Calu3 (cell line): ENCODE measurements at places on chromosomes 7 and 10.

GRCh38 chr10:58435297-58435985 lies 50.2 kb downstream of the TFAM start:
- no peaks in the 10 kb centered on the region for H3K27me3 ChIP-seq
- H3K4me1 ChIP-seq: peaks cover 57% of the 10 kb centered on the region
- H3K4me3 ChIP-seq: peak overlapping the region; percentile 48
- peak; percentile 78 for DNase-seq
- H3K36me3 ChIP-seq: peaks cover 7% of the 10 kb centered on the region
- H3K27ac ChIP-seq: peak overlapping the region; percentile 89

- no peak overlapping the region for H3K27ac ChIP-seq
- no peaks in the 10 kb centered on the region for H3K4me1 ChIP-seq
- H3K4me3 ChIP-seq: peak overlapping the region; percentile 70
- H3K27me3 ChIP-seq: peaks cover 19% of the 10 kb centered on the region
- DNase-seq: no peak
These were observed 37.8 kb upstream of the COMMD3 start for GRCh38 chr10:22278441-22278782.

DNA sequence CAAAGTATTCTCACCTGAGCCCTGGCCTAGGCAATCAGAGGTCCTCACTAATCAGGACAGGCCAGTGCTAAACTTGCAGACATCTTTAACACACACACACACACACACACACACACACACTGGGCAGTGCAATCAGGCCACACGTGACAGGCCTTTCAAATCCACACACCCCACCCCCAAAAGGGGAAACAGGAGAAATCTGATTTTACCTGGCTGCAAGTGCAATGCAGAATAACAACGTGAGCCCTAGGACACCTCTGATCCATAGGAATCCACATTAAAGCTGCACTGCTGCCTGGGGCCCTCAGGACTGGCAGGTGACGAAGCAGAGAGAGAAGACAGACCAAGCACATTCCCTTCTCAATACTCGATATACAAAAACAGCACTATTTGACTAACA lies 218.9 kb downstream of the FAM107B start:
- no peak for DNase-seq
- H3K27ac ChIP-seq: peak overlapping the region; percentile 76
- peaks cover 84% of the 10 kb centered on the region for H3K4me1 ChIP-seq
- no peaks in the 10 kb centered on the region for H3K27me3 ChIP-seq
- peak overlapping the region; percentile 44 for H3K4me3 ChIP-seq

GRCh38 chr7:17719998-17720397 lies 220.3 kb downstream of the SNX13 start:
- no peaks in the 10 kb centered on the region for H3K36me3 ChIP-seq
- no peak overlapping the region for H3K4me3 ChIP-seq
- no peaks in the 10 kb centered on the region for H3K4me1 ChIP-seq
- DNase-seq: no peak

DNA sequence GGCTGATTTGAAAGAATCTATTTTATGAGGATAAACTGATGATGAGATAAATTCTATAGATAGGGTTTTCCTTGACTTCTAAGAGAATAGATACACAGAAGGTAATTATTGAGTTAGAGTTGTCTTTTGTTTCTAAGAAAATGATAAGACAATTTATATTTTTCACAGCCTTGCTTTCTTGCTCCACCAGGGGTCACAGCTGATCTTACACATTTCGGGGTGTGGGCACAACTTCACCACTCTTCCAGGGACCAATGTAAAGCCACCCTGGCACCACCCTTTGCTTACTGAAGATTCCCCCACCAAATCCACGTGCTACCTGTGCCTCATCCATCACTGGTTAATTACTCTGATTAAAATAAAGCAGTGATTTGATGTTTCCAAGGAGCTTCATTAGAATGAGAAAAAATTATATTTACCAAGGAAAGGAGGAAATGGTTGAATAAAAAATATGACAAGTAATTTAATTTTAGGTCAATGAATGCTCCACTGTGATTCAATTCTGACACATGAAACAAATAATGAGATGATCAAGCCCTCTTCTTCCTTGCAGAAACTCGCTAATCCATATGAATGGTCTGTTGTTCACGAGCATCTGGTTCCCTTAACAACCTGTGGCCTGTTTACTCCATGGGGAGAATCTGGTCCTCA lies 177.3 kb upstream of the TNS3 start:
- peak; percentile 48 for DNase-seq
- H3K4me3 ChIP-seq: no peak overlapping the region
- peak overlapping the region; percentile 4 for H3K27ac ChIP-seq
- H3K36me3 ChIP-seq: peaks cover 10% of the 10 kb centered on the region

GRCh38 chr7:14690075-14690474 lies 212.5 kb downstream of the DGKB start:
- no peak for DNase-seq
- H3K36me3 ChIP-seq: peaks cover 5% of the 10 kb centered on the region
- no peak overlapping the region for H3K27ac ChIP-seq
- no peak overlapping the region for H3K4me3 ChIP-seq
- H3K27me3 ChIP-seq: no peaks in the 10 kb centered on the region

DNA sequence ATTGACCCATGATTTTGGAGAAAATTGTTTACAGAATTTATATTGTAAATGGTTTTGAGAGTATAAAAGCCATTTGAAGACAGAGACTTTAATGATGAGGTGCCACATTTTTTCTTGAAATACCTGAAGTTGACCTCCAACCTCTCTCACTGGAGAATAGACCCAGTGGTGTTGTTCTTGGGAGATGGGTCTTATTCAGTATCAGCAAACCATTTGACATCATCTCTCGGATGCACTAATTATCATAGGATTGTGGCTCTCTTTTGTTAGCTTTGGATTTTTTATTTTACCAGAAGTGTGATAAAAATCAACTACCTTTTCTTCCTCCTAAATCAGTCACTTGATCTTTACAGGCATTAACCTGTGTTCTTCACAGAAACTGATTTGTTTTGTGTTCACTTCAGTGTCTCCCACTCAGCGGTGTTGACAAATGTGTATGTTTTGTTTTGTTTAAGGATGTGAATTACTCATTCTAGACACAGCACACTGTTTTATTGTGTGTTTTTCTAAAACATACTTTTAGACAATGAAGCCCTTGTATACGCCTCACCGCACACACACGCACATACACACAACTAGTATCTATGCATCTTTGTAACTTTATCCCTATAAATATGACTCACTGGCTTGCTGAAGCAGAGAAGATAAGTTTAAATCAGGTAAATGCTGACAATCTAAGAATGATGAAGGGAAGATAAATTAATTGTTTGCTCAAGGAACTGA lies 455.6 kb downstream of the INHBA start:
- peak; percentile 69 for DNase-seq
- H3K4me3 ChIP-seq: peak overlapping the region; percentile 22
- peaks cover 9% of the 10 kb centered on the region for H3K36me3 ChIP-seq
- peak overlapping the region; percentile 96 for H3K27ac ChIP-seq
- H3K27me3 ChIP-seq: no peaks in the 10 kb centered on the region

DNA sequence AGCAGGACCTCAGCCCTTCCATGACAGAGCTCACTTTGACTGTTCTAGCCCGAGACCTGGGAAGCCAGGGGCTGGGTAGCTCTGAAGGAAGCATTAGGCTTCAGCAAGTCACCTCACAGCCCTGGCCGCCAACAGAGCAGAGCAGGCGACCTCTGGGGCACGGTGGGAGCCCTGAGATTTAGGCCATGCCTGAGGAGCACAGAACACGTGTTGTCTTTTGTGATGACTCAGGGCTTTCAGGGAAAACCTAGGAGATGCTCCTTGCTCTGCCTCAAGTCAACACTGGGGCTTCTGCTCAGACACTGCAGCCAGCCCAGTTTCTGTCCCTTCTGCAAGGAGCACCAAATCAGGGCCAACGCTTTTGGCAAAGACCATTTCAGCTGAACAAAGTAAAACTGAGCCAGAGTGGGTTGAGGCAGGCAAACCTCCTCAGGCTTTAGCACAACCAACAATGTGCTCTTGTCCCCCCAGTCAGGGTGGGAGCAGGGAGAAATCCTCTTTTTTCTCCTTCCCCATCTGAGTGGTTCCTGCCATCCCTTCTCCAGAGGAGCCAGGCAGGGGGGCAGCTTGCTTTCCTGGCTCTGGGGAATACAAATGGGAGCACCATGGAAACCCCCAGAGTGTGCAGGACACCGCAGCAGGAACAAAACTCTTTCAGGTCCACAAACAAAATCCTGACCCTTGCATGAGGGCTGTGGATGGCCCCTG lies 14.4 kb downstream of the CAMK2G start:
- no peaks in the 10 kb centered on the region for H3K4me1 ChIP-seq
- H3K4me3 ChIP-seq: no peak overlapping the region
- peaks cover 43% of the 10 kb centered on the region for H3K36me3 ChIP-seq
- no peaks in the 10 kb centered on the region for H3K27me3 ChIP-seq
- no peak overlapping the region for H3K27ac ChIP-seq

- H3K36me3 ChIP-seq: no peaks in the 10 kb centered on the region
- no peak for DNase-seq
- no peak overlapping the region for H3K4me3 ChIP-seq
- H3K4me1 ChIP-seq: no peaks in the 10 kb centered on the region
- H3K27me3 ChIP-seq: no peaks in the 10 kb centered on the region
- H3K27ac ChIP-seq: no peak overlapping the region
These were observed 484.0 kb upstream of the GALNT17 start for GRCh38 chr7:70647801-70648498.
